ENCODE measurements at places on chromosomes 7 and 10.

GRCh38 chr7:144032985-144033709, 15.6 kb upstream of the OR2A5 start:
- no peak for DNase-seq

GRCh38 chr7:48505051-48505450, 333.8 kb downstream of the ABCA13 start:
- no peak for DNase-seq

GRCh38 chr7:43694399-43694748, 34.9 kb downstream of the COA1 start:
- no peak for DNase-seq

GRCh38 chr10:15695852-15696251, 23.9 kb downstream of the ITGA8 start:
- no peak for DNase-seq

DNA sequence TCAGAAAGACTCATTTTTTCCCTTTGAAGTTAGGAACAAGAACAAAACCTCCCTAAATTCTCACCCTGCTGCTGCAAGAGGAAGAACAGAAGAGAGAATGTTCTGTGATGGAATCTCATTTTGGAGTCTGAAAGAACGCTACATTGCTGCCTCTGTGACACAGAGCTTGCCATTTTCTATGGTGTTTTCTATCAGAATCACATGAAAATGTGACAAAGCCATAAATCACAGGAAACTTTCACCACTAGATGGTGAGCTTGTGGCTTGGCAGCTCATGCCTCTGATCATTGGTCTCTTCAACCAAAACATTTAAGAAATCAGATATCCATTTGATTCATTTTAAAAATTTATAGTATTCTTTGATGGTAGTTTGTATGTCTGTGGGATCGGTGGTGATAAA, 82.9 kb downstream of the CADPS2 start:
- DNase-seq = peak; percentile 66

DNA sequence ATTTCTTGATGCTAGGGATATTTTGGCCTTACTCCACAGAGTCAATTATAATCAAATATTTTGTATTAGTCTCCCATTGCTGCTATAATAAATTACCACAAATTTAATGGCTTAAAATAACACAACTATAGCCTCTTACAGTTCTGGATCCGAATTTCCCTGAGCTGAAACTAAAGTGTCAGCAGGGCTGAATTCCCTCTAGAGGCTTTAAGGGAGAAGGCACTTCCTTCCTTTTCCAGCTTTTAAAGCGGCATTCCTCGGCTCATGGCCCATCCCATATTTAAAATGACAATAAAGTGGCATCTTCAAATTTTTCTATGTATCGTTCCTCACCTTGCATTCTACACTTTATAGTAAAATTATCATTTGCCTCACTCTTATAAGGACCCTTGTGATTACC, 421.4 kb upstream of the ZWINT start:
- DNase-seq = no peak

DNA sequence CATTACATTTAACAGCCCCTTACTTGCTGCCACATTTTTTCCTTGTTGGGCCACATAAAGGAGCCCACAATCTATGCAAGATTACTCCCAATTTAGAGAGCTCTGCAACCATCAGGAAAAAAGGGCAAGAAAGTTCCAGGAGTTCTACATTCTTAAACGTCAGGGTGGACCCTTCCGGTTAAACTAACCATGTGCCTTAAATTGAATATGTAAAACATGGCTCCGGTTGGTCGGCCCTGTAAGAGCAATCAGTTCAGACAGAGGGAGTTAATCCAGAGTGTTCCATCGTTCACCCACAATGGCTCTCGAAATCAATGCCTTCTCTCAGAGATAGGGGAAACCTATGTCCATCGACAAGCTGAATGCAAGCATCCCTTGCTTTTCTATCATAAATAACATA, 253.7 kb upstream of the PFKP start:
- no peak for DNase-seq

DNA sequence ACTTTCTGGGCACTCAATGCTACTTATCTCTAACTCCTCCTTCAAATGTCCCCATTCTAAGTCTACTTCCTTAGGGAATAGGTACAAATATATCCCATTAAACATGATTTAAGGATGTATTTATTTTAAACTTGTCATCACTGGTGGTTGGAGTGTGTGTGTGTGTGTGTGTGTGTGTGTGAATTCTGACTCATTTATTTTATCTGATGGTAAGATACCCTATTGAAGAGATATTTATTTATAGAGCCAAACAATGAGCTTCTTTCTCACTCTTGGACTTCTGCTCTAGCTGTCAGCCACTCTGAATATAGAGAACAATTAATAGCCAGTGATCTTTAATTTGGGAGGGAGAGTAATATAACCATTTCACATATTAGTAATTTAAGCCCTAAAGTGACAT, 17.8 kb upstream of the MAGI2 start:
- no peak for DNase-seq

DNA sequence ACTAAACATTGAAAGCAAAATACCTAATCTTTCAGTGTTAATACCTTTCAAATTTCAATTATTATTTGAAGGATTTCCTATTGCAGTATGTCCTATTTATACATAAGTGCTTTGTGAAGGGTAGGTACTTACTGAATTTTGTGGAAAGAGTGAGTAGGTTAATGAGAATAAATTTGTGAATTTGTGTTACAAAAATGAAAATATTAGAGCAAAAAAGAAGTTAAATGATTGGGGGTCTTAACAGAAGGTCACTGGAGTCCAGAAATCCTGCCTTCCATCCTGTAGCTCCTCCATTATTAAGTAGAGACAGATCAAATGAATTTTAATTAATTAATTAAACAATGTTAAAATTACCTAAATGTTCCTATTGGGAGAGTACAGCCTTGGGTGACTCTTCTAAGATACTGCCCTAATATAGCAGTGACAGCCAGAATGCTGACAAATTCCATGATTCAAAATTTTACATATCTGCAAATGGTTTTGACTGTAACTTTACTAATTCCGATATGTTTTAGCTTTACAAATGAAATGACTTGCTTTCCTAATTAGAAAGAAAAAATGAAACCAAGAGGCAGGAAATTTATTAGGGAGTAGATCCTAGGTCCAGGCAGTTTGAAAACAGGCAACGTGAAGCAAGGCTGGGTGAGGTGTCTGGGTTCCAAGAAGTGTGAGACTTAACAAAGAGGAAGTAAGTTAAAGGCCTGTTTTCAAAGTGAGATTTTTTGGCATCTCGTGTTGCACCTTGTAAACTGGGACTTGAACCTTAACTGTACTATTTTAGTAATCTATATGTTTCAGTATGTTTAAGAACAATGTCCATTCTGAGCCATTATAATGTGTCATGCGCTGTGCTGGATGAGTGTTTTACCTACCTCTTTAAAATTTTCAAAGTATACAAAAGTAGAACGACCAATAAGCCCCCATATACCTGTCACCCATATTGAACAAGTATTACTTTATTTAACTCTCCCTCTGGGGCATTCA, 1.5 kb downstream of the PIK3CG start:
- no peak for DNase-seq

- no peak for DNase-seq
Observed at GRCh38 chr10:59104186-59104585, 72.3 kb upstream of the PHYHIPL start.

- DNase-seq = peak; percentile 69
Observed at GRCh38 chr10:30433306-30433729, 666 bp upstream of the MAP3K8 start.

DNA sequence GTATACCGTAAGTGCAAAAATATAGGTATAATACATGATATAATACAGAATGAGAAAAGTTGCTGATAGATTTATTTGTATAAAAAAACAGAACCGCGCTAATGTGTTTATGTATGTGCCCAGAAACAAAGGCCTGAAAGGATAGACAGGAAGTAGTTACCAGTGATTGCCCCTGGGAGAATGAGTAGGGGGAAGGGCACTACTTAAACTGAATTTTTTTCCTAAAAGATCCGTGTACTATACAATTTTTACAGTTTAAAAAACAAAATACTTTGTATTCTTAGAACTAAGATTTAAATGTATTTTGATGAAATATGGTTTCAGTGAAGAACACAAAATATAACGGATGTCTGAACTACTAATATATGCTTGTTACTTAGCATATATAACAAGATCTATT, 2.9 kb downstream of the IPMK start:
- no peak for DNase-seq

DNA sequence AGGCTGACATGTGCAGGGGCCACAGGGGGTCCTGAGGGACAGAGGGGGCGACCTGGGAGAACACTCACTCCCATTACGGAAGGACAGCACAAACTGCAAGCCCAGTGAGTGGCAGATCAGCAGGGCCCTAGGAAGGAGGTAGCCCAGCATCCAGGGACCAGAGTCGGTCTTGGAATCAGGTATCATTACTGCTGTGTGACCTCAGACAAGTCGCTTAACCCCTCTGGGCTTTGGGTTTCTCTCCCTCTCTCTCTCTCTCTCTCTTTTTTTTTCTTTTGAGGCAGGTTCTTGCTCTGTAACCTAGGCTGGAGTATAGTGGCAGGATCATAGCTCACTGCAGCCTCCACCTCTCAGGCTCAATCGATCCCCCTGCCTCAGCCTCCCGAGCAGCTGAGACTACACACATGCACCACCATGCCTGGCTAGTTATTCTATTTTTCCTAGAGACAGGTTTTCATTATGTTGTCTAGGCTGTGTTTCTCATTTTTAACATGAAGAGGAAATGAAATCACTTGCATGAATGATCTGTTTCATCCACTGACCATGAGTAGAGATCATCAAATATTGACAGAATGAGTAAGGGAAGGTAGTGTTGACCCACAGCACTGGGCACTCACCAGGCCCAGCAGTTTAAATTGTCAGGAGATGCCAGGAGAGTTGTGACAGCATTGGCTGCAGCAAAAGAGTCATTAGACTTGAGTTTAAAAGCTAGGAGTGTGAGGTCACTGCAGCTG, 49.4 kb downstream of the BUB3 start:
- peak; percentile 20 for DNase-seq

DNA sequence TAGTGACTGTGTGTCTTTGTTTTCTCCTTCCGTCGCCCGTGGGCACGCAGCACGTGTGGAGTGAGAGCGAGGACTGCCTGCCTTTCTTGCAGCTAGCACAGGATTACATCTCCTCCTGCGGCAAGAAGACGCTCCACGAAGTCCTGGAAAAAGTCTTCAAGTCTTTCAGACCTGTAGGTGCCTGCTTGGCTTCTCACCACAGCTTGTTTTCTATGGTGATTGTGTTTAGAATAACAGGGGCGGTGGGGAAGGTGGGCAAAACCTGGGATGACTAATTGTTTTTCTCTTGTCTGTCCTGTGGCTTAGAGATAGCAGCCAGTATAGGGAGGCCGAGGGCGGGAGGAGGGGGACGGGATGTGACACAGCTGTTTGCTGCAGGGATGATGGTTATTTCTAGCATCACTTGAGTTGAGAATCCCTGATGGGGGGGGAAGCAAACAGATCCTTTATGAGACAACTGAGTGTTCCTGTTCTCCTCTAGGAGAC, 11.4 kb downstream of the MTURN start:
- DNase-seq = no peak

DNA sequence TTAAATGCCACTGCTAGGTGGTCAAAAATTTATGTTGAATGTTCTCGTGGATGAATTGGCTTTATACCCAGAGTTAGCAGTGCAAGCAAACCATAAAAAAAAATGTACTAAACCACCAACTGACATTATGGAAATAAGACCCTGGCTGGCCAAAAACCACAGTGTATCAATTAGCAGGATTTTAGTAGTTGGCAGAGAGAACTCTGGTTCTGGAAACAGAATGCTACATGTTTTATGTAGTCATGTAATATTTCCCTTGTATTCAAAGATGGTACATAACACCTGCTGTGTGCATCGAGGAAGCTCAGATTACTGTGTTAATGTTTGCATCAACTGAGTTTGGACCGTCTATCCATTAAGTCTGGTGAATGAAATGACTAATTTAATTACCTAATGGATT, 618.5 kb downstream of the CCSER2 start:
- DNase-seq = no peak

GRCh38 chr10:74645692-74646091, 180.7 kb upstream of the KAT6B start:
- no peak for DNase-seq

- no peak for DNase-seq
Observed at GRCh38 chr10:30412901-30413300, 21.1 kb upstream of the MAP3K8 start.

DNA sequence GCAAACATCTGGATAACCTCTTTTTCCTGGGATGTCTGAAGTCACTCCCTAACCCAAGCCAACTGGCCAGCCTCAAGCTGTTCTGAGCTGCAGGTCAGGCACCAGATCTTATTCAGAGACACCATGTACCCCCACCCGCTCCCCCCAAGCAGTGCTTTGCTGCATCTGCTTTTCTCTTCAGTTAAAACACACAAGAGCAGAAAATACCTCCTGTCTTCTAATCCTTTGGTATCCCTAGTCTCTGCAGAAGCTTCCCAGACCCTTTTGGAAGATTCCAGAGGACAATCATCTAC, 3.0 kb downstream of the ZNF488 start:
- DNase-seq = no peak

GRCh38 chr10:20233423-20233822, 417.2 kb downstream of the PLXDC2 start:
- DNase-seq = no peak

DNA sequence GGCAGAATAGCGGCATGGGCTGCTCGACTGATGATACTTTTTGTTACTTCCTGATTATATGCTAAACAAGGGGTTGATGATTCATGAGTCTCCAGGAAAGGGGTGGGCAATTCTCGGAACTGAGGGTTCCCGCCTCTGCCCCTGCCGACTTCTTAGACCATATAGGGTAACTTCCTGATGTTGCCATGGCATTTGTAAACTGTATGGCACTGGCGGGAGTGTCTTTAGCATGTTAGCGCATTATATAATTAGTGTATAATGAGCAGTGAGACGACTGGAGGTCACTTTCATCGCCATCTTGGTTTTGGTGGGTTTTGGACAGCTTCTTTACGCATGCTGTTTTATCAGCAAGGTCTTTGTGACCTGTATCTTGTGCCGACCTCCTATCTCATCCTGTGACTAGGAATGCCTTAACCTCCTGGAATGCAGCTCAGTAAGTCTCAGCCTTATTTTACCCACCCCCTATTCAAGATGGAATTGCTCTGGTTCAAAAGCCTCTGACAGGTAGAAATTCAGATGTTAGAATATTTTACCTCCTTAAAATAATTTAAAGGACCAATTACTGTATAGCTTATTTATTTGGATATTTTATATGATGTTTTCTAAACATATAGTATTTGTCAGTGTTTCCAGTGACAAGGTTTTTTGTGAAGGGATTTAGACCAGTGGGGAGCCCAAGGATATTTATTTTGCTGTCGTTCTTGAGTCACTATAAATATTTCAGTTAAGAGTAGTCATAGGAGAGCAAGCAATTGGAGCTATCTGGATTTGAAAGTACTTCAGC, 90.1 kb upstream of the PIK3CG start:
- DNase-seq = peak; percentile 100

GRCh38 chr7:27453702-27454405, 208.8 kb downstream of the HIBADH start:
- no peak for DNase-seq

DNA sequence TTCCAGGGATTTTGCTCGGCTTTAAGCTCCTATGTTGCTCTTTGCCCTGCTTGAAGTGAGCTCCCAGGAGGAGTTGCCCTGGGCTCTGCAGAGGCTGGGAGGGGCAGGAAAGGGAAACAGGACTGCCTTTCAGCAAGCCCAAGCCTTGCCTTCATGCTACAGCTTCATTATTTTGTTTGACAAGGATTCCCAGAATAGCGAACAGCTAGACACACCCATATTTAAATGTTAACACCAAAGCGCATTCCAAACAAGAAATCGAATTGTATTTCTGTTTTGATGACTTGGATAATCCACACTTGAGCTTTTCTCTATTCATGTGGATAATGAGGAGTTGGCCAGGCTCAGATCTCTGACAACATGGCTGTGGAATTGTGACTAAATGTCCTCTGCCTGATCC, 6.3 kb downstream of the KIAA1217 start:
- no peak for DNase-seq

GRCh38 chr10:69328380-69328735, 50.1 kb downstream of the HK1 start:
- no peak for DNase-seq

Measured in ACHN (cell line).